CD4-positive, alpha-beta memory T cell (primary cell): ENCODE measurements at places on chromosomes 3 and 15. TPM values are rescaled to one million over a fixed set of nuclear protein-coding genes. Genes with fewer than 3 reads are reported as not detected.

- no peak for DNase-seq
These were observed 25.5 kb upstream of the TAFA4 start for GRCh38 chr3:68957895-68958294.

DNA sequence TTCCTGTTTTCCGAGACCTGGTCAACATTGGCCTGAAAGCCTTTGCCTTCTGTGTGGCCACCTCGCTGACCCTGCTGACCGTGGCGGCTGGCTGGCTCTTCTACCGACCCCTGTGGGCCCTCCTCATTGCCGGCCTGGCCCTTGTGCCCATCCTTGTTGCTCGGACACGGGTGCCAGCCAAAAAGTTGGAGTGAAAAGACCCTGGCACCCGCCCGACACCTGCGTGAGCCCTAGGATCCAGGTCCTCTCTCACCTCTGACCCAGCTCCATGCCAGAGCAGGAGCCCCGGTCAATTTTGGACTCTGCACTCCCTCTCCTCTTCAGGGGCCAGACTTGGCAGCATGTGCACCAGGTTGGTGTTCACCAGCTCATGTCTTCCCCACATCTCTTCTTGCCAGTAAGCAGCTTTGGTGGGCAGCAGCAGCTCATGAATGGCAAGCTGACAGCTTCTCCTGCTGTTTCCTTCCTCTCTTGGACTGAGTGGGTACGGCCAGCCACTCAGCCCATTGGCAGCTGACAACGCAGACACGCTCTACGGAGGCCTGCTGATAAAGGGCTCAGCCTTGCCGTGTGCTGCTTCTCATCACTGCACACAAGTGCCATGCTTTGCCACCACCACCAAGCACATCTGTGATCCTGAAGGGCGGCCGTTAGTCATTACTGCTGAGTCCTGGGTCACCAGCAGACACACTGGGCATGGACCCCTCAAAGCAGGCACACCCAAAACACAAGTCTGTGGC lies 16.9 kb downstream of the TMEM43 start:
- no peak for DNase-seq

DNA sequence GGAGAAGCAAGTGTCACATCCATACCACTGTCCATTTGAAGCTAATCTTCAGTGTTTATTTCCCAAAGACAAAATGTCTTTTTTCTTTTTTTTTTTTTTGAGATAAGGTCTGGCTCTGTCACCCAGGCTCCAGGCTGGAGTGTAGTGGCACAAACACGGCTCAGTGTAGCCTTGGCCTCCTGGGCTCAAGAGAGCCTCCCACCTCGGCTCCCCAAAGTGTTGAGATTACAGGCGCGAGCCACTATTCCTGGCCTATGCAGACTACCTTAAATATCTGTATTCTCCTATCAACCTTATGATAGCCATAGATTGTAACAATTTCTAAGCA lies 27.7 kb upstream of the VPS33B start:
- DNase-seq: no peak

- DNase-seq: no peak
These were observed 291.5 kb upstream of the ARHGEF26 start for GRCh38 chr3:153829606-153830170.

DNA sequence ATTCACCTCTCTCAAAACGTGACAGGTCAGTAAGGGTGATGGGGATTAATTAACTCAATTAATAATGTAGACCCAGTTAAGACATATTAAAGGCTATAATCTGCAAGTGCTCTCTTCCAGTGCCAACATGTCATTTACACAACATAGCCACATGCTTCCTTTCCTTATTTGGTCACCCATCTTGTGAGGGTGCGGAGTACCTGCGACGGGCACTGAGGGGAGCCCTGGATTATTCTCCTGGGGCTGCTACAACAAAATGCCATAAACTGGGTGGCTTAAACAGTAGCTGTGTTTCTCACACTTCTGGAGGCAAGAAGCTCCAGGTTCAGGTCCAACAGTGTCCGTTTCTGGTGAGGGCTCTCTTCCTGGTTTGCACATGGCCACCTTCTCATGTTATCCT lies 157.4 kb upstream of the LRTM1 start:
- DNase-seq: no peak

GRCh38 chr15:45674677-45675076 lies 39.8 kb downstream of the SQOR start:
- no peak for DNase-seq

DNA sequence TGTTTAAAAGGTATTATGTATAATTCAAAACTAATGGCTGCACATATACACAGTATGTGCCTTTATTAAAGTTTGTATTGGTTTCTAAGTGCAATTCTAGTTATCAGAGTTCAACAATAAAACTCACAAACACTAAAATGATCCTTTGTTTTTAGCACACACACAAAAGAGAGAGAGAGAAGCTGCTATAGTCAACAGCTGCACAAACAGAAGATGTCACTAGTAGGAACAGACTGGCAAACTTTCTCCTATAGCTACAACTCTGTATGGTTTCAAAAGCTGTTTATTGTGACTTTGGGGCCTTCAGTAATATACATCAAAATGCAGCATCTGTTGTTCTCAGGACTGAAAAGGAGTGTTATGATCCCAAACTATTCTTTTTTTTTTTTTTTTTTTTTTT lies 6.1 kb downstream of the SECISBP2L start:
- DNase-seq: no peak

- DNase-seq: no peak
These were observed 11.8 kb downstream of the PLCD1 start for GRCh38 chr3:38017445-38018295.

GRCh38 chr3:9399746-9400145 lies 2.3 kb downstream of the SETD5 start:
- peak; percentile 34 for DNase-seq

- DNase-seq: no peak
These were observed 12.1 kb upstream of the XRN1 start for GRCh38 chr3:142459929-142460328.

DNA sequence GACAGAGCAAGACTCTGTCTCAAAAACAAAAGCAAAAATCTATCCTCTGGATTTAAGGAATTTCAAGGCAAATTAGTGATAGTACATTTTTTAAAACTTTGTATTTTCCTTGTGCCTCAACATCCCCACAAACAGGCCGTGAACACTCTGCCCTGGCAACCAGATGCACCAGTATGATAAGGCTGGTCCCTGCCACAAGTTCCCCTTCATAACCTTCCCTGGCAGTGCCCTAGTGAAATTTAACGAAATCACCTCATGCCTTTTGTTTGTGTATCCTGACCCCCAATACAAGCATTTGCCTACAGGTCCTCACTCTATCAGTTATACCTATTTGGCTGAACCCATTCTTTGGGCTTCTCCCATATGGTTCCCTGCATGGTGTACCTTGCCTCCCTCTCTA lies 107.4 kb upstream of the FLNB start:
- no peak for DNase-seq

DNA sequence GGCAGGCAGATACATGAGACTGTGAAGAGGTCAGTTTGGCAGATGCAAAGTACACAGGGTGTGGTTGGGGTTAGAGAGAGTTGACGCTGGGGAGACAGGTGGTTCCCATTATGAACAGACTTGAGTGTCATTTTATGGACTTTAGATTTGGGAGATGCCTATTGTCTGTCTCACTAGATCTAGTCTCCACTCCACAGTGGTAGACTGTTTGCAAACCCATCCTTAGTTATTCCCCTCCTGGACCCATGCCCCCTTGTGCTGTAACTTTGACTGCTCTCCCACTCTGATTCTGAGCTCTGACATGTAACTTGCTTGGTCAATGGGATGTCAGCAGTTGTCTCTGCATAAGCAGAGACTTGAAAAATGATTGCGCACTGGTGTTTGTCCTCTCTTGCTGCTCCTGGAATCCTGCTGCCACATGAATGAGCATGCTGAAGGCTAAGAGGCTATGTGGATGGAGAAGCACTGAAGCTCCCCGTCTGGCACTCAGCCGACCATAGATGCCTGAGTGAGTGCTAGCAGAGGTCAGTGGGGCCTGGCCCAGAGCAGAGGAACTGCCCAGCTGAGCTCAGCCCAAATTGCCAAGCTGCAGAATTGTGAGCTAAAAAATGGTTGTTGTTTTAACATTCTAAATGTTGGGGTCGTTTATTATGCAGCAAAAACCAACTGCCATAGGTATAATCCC lies 88.2 kb downstream of the FAM43A start:
- DNase-seq: no peak

DNA sequence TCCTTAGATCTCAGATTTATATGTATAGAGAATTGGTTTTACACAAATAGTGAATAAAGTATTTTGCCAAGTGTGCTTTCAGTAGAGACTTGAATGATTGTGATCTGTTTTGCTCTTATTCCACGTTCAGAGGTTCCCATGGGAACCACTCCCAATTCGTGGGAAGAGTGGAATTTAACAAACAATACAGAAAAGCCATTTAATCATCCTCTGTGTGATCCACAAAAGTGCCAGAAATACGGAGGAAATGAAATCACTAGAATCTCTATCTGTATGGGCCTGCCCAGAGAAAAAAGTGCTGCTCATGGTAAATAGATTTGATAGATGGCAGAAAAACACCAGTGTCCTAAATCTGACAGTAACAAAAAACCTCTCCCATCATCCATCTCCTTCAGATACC lies 56.0 kb downstream of the CNTN4 start:
- no peak for DNase-seq

- no peak for DNase-seq
These were observed 72.7 kb downstream of the HMG20A start for GRCh38 chr15:77493324-77493907.

DNA sequence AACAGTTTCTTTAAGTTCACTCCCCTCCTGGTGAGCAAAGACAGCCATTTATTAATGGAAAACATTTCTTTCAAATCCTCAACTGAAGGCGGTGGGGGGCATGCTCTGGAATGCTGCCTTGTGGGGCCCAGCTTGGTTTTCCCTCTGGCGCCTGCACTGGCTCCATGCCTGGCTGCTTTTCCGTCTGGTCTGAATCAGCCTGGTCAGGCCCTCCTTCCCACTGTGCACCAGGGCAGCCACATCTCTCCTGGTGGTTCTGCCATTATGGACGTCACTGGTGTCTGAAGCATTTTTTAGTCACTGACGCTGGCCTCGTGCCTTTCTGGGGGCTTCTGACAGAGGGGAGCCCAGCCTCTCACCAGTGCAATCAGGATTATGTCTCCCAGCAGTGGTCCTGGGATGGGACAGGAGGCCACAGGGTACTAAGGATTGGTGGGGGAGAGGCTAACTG lies 57.6 kb upstream of the APEH start:
- DNase-seq: no peak

DNA sequence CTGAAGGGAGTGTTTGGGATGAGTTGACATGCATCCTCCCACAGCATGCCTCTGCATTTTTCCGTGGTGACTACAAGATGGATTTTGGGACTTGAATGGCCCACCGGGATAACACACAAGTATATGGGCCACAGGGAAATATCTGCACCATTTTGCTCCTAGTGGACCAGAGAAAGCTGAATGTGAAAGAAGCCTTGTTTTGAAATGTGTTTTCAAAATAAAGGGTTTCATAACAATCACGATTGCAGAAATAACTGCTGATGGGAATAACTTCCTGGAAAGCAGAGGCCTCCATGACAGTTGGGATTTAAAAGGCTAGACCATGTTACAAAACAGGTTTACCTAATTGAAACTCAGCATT lies 77.5 kb upstream of the PRR23C start:
- no peak for DNase-seq

GRCh38 chr15:78087951-78088772 lies 4.2 kb upstream of the SH2D7 start:
- DNase-seq: no peak

DNA sequence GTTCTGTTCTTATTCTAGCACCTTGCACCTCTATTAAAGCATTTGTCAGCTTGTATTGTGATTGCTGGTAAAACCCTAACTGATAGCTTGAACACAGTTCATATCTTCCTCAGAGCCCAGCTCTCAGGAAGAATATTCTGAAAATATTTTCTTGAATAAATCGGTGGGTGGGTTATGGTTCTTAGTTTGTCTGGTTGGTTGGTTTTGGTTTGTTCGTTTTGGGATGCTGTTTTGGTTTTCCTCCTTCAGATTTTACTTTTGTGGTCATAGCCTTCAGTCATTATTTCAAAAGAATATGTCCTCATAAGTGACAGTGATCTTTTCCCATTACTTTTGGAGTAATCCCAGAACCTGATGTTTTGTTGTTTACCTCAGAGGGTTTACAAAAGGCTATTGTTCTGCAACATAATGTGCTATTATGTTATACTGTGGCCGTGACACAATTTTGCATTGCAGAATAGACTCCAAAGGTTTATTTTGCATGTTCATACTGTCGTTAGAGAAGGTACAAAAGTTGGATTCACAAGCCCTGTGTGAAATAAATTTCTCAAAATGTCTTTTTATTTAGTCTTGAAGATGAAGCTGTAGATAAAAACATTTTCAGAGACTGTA lies 2.7 kb upstream of the TMEM87A start:
- no peak for DNase-seq

DNA sequence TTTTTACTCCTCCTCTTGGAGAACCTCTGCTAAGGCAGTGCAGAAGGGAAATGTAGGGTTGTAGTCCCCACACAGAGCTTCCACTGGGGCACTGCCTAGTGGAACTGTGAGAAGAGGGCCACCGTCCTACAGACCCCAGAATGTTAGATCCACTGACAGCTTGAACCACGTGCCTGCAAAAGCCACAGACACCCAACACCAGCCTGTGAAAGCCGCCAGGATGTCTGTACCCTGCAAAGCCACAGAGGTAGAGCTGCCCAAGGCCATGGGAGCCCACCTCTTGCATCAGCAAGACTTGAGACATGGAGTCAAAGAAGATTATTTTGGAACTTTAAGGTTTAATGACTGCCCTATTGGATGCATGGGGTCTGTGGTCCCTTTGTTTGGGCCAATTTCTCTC lies 112.1 kb downstream of the RSL24D1 start:
- DNase-seq: no peak

DNA sequence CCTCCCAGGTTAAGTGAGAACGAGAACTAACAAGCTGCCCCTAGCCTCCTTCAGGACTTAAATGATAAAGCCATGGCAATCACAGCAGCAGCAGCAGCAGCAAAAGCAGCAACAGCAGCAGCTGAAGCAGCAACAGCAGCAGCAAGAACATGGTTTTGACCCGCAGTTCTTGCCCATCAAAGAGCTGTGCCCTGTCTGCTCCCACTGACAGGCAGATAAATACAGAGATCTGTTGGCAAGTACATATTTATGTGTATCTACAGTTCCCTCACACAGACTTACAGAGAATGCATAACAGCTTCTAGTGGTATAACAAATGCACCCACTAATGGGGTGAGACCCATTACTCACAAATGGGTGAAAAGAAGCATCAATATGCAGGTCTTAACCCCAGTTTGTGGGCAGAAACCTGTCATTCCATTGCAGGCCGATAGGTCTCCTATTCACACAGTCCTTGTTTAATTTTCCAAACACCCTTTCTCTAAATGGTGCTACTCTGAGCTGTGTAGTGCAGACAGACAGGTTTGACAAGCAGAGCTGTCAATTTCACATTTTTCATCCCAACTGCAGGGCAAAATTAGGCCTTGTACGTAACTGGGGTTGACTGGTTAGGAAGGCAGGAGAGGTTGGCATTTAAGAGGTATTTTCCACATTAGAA lies 316.3 kb downstream of the TIGIT start:
- no peak for DNase-seq

The FSTL1 gene
- 0.47 TPM for total RNA-seq

The HHLA2 gene
- total RNA-seq: 0.58 TPM

The FMN1 gene
- 0.84 TPM for total RNA-seq

The ZNF80 gene
- 1.1 TPM for total RNA-seq

The SNAPC5 gene
- total RNA-seq: 32.5 TPM

The FETUB gene
- not detected for total RNA-seq

The CCR8 gene
- total RNA-seq: 6.9 TPM

The P2RY12 gene
- total RNA-seq: not detected

The ITIH1 gene
- total RNA-seq: not detected

The CCR9 gene
- 4.0 TPM for total RNA-seq

The PSTPIP1 gene
- 225 TPM for total RNA-seq

The FRMD4B gene
- total RNA-seq: 14.9 TPM

The UROC1 gene
- not detected for total RNA-seq

The DBR1 gene
- total RNA-seq: 36.2 TPM
